NCI-H446 (cell line): ENCODE measurements at places on chromosomes 1 and 21.
A peak's percentile ranks its signal among the peaks of the same experiment; 100 is the strongest.

DNA sequence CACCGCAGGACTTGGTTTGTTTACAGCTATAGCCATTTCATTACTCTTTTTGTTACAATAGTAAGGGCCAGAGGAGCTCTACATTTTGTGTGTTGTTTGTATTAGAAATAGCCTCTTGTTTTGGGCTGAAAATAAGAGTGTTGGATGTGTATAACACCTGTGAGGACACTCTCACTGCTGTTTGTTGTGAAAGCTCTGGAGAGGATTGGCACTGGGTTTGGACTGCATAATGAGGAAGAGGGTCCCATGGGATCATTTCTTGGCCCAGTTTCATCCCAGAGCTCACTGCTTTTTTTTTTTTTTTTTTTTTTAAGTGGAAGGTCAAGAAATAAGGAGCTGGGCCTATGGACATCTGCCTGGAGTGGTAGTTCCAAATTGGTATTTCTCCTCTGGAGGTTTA, 61.6 kb upstream of the KIAA0040 start:
- peak; percentile 75 for DNase-seq

- DNase-seq = no peak
These were observed 177.7 kb upstream of the HP1BP3 start for GRCh38 chr1:20964540-20965484.

- DNase-seq = peak; percentile 84
These were observed 36.6 kb upstream of the SLC44A3 start for GRCh38 chr1:94783342-94784189.

DNA sequence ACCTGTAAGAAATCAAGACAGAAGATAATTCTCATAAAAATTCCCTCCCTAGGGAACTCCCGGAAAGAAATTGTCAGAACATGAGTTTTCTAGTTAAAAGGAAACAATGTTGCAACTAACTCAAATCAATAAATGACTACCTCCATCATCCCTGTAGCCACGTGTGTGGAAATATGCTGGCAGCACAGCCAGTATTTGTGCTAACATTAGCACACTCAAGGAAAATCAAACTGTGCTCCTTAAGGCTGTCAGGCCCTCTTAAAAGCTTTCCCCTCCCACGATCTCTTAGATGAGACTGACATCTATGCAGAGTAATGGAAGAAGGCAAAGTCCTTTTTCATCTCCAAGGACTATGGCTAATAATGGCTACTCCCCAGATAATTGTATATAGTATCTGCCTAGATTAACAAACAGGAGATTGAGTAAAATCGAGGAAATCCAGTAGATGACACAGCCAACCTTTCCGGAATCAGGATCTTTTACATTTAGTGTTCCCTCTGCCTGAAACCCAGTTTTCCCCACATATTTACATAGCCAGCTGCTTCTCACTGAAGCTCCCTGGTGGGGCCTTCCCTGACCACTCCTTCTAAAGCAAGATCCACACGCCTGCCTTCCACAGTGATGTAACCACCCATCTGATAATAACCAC, 50.9 kb upstream of the NR5A2 start:
- no peak for DNase-seq

- DNase-seq = no peak
These were observed 59.9 kb downstream of the TRIM11 start for GRCh38 chr1:228346731-228347130.

DNA sequence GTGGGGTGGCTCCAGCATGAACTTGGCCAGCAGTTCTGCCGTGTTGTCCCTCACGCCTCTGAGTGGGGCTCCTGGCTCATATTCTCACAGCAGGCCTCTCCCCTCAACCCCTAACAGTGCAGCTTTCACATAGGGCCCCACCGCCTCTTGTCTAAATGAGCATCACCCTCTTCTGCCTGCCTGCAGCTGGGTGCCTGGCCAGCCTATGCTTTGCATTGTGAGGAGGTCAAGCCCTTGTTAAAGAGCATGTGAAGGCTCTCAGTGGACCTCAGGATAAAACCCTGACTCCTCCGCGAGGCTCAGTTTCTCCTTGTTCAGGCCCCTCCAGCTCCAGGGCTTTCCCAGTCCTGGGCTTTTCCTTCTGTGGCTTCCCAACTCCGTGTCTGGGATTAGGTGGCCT, 34.8 kb downstream of the CRYAA start:
- no peak for DNase-seq

- DNase-seq = no peak
These were observed 177.1 kb upstream of the EDN2 start for GRCh38 chr1:41661428-41662060.

DNA sequence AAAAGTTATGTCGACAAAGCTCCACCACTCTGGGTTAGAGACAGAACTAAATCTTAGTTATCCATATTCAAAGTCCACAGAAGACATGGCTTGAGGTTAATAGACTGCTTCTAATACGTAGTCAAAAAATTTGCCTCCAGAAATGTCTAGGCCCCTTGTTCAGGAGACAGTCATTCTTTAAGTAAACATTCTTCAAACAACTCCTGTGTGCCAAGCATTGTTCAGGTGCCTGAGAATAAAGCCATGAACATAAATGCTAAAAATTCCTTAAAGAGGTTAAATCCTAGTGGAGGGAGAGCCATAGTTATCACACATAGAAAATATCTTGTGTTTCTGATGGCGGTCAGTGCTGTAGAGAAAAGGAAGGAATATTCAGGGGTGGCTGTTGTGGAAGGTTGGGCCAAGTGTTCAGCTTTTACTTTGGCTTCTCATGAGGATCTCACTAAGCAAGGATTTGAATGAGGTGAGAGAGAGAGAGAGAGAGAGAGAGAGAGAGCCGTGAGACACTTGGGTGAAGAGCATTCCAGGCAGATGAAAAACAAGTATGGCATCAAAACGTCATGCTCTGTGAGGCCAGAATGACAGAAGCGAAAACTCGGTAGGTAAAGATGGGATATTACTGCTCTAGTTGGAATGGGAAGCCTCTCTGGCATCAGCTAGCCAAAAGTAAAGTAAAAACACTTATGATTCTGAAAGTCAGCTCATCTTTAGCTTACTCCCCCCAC, 187.1 kb downstream of the GREM2 start:
- DNase-seq = no peak

- DNase-seq = no peak
These were observed 7.3 kb downstream of the C8B start for GRCh38 chr1:56958526-56958925.

- DNase-seq = no peak
These were observed 430.2 kb downstream of the OMA1 start for GRCh38 chr1:58116284-58116683.

DNA sequence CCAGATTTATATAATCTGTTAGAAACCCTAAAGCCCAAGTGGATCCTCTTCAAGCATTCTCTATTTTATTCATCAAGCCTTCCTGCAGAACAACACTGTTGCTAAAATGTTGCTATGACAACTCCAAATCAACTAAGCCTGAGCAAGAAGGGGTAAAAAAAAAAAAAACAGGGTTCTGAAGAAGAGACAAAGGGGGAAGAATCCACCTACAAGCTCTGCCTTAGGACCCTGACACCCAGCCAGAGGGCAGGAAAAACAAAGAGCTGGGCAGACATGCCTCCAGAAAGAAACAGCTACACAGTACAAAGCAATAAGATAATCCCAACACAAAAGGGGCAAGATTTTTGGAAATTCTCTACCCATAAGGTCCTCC, 1.3 kb downstream of the USF1 start:
- no peak for DNase-seq

DNA sequence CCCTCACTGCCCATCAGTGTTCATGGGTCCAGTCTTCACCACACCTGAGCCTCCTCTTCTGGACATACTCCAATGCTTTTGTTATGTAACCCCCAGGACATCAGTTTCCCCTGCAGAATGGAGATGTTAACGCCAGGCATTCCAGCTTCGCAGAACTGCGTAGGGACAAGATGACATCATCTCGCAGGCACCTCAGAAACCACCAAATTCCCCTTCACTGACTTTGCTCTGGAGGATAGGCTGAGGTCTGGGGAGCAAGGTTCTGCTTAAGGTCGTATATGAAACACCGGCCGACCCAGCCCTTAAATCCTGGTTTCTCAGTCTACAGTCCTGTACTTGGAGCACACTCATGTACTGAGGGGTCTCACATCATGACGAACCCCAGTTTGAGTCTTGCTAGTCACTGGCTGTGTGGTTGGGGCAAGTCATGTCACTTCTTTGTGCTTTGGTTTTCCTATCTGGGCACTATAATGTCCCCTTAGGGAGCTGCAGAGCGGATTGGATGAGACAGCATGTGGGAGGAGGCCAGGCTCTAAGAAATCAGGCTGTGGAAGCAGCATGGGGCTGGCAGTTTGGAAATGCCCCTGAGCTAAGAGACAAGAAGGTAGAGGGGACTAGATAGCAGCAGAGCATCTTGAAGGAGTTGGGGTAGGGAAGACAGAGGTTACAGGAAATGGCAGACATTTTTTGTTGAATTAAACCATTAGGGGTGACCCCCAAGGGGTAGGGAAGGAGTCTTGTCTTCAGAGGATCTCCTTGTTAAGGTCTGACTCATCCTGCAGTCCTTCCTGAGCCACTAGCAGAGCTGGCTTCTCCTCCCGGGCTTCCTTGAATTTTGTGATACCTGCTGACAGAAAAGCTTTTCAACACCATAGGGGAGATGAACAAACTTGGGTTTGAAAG, 138.3 kb downstream of the FOXD2 start:
- no peak for DNase-seq

DNA sequence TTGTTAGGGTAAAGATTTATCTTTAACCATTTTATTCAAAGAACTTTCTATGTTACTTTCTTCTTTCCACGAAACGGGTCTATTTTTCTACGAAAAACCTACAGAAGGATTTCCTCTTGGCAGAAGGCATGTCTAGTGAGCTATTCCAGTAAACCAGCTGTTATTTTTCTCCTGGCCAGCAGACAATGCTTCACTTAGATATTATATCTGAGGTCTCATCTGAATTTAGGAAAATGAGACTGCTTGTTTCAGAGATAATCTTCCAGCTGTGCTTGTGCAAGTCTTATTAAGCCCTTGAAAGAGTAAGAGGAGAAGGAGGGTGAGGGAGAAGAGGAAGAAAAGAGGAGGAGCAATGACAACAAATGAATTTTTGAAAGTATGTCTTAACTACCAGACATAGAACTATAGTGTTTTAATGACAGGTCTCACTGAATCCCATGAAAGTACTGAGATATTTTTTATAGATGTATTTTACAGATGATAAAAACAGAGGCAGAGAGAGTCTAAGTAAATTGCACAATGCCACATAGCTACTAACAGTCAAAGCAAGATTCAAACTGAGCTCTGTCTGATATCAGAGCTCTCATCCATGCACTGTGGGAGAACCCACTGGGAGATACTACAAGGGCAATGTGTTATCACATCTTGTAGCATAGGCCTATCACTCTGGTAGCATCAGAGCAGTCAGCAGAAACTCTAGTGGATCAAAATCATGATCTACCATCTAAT, 54.6 kb upstream of the SAMSN1 start:
- no peak for DNase-seq

GRCh38 chr1:183590244-183591191, at the start of gene NCF2:
TSS of gene NCF2 (minus strand) at chr1:183590459. CDS start at chr1:183590329, 130 bp downstream.
- no peak for DNase-seq

DNA sequence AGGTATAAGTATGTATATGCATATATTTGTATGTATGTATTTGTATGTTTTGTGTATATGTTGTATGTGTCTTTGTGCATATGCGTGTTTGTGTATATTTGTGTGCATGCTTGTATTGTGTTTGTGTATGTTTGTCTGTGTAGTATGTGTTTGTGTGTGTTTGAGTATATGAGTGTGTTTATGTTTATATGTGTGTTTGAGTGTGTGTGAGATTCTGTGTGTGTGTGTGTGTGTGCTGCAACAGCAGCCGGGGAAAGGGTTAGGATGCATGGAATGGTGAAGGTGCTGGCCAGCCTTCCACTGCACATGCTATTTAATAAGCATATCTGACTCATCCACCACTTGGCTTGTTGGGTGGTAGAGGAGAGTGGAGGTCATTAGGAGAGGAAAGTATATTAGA, 46.6 kb upstream of the RAB4A start:
- peak; percentile 56 for DNase-seq

DNA sequence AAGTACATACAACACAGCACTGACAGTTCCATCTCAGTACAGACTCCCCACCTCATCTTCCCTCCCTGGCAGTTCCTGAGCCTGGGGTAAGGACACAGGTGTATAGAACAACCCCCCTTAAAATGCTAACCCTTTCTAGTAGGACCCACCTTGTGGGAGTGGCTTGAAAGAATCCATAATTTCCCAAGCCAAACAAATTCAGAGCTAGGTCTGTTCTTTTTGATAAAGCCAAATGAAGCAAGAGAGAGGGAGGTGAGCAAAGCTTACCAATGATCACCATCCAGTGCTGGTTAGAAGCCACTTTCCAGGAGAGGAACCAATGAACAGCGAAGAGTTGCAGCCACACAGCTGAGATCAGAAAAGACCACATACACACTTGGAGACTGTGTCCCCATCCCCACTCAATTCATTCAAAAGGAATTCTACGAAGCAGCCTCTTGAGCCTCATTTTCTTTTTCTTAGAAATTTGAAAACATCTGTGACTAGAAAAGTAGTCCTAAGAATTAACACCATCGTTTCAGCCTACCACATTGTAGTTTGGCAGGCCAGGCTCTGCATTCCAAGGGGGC, 9.2 kb downstream of the UBE2Q1 start:
- no peak for DNase-seq

- DNase-seq = no peak
These were observed 18.1 kb downstream of the CAMTA1 start for GRCh38 chr1:6803357-6803756.

DNA sequence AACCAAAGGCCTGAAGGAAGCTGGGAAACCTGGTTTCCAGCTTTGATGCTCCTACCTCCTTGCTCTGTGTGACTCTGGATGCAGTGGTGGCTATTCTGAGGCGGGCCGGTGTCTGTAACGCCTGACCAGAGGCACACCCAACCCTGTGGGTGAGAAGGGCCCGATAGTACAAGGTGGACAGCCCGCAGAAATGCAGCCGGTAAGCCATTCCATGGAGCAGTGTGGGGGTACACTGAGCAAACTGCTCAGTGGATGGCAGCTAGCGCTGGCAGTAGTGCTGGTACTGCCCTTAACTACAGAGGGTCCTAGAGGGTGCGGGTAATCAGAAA, 36.0 kb downstream of the AHDC1 start:
- DNase-seq = no peak

- DNase-seq = no peak
These were observed 59.3 kb downstream of the AK4 start for GRCh38 chr1:65207317-65207716.

- DNase-seq = peak; percentile 16
These were observed 116.1 kb downstream of the SPATA17 start for GRCh38 chr1:217747156-217747769.

GRCh38 chr1:76715474-76715873, 151.8 kb upstream of the ST6GALNAC5 start:
- no peak for DNase-seq

GRCh38 chr1:32122151-32122550, 14.3 kb downstream of the KPNA6 start:
- no peak for DNase-seq

GRCh38 chr1:162003830-162004215, 19.8 kb downstream of the OLFML2B start:
- DNase-seq = no peak

- DNase-seq = no peak
These were observed 5.7 kb upstream of the ACOT11 start for GRCh38 chr1:54542120-54542961.

- no peak for DNase-seq
These were observed 2.4 kb downstream of the GABRD start for GRCh38 chr1:2021550-2021949.

GRCh38 chr21:25487046-25487594, 120.2 kb downstream of the MRPL39 start:
- no peak for DNase-seq

GRCh38 chr1:221419513-221420095, 322.3 kb downstream of the DUSP10 start:
- peak; percentile 89 for DNase-seq
